ENCODE measurements at places on chromosomes 1 and 21. TPM values are rescaled to one million over a fixed set of nuclear protein-coding genes. Genes with fewer than 3 reads are reported as not detected.
A peak's percentile ranks its signal among the peaks of the same experiment; 100 is the strongest.

- DNase-seq, result no peak
Observed at GRCh38 chr21:36806103-36806502, 107.2 kb downstream of the SIM2 start.

SIM2 gene
- total RNA-seq, result not detected

DNA sequence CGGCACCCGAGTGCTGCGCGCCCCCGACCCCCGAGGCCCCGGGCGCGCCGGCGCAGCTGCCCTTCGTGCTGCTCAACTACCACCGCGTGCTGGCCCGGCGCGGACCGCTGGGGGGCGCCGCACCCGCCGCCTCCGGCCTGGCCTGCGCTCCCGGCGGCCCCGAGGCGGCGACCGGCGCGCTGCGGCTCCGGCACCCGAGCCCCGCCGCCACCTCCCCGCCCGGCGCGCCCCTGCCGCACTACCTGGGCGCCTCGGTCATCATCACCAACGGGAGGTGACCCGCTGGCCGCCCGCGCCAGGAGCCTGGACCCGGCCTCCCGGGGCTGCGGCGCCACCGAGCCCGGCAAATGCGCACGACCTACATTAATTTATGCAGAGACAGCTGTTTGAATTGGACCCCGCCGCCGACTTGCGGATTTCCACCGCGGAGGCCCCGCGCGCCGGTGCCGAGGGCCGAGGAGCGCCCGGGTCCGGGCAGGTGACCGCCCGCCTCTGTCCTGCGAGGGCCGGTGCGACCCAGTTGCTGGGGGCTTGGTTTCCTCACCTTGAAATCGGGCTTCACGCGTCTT, 49.0 kb downstream of the SIM2 start:
- DNase-seq, result peak; percentile 78

DMRTA2 gene
- total RNA-seq, result 0.18 TPM

GRCh38 chr1:90993245-90993644, 28.6 kb downstream of the ZNF644 start:
- no peak for DNase-seq

DNA sequence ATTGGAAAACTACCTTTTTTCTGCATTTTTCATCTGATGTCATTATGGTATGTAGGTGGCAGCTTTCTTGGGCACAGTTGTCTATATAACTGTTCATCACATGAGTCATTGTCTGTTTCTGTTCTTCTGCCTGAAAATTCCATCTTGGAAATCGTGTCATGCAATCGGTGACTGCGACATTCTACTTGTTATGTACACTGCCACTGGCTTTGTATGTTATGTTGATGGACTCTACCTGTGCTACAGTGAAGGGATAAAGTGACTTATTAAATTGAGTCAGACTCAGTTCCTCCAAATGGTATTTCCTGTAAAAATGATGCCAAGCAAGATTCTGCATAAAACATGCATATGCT, 8.6 kb downstream of the SMAP2 start:
- DNase-seq, result no peak

DNA sequence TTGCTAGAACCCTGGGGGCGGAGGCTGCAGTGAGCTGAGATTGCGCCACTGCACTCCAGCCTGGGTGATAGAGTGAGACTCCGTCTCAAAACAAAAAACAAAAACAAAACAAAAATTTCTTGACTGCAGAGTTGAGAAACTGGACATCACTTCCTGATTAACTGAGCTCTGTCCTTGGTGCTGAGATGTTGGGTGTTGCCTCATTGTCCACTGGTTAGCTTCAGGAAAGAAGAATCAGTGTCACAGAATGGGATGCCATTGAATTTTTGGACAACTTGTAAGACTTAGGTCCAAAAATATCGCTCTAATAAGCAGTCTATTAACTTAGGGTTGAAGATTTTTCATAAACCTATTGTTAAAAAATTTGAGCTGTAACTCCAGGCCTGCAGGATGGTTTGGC, 23.8 kb upstream of the KCNA10 start:
- DNase-seq, result no peak

OR11L1 gene
- total RNA-seq, result not detected

GRCh38 chr1:206075786-206076755, 23.1 kb downstream of the RHEX start:
- DNase-seq, result no peak

GRCh38 chr1:12596007-12596821, 21.8 kb downstream of the DHRS3 start:
- DNase-seq, result peak; percentile 44

DNA sequence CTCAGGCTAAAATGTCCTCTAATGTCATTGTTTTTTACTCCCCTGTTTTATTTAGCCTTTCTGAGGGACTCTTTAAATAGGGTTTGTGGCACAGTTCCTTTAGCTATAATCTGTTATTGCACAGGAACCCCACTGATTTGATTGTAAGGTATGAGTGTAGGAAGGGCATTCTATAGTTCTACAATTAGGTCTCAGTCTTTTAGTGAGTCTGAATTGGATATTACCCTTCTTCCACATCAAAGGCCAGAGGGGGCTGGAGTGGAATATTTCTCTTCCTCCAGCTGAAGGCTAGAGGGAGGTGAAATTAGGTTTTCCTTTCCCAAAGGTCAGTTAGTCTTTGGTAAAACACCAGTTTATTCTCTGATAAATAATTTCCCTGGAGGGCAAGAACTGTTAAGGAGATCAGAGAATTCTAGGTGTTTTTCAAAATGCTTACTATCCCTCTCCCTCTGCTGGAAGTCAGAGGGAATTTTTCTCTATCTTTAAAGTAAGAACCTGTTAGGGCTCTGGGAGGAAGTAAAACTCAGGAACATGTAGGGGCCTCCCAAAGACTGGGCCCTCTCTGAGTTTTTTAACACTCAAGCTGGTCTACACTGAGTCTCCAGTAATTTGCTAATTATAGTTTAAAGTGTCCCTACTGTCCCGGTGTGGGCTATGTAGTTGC, 176.3 kb upstream of the ZNHIT6 start:
- DNase-seq, result no peak

SELENBP1 gene
- total RNA-seq, result 36.2 TPM

DNA sequence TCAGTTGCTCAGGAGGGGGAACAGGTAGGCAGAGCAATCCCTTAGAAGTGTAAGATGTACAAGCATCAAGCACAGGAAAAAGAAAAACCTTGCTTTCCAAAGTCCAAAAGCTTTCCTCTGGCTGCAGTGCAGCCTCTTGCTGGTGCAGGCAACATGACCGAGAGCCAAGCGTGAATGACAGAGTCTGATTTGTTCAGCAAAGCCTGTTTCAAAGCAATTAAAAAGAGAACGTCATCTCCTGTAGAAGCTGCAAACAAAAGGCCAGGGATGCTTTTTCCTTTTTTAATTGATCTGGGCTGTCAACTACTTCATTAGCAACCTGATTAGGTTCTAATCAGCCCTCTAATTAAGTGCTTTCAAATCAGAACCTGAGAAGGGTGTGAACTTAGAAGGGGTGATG, 38.2 kb upstream of the PLA2G2C start:
- no peak for DNase-seq

DNA sequence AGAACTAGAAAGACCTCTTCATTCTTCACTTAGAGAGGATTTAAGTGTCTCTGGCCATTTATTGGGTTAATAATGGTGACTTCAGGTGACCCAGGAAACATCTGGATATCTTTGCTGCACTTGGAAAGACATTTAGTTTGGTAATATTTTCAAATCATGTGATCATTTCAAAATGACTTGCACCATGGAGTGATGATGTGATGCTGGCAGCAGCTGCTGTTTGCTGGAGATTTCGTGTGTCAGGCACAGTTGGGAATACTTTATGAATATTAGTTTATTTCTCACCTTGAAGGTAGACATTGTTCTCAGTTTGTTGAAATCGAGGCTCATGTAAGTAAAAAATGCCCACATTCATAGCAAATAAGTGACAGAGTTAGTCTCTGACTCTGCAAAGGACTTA, 236.0 kb downstream of the DISC1 start:
- DNase-seq, result no peak

DNA sequence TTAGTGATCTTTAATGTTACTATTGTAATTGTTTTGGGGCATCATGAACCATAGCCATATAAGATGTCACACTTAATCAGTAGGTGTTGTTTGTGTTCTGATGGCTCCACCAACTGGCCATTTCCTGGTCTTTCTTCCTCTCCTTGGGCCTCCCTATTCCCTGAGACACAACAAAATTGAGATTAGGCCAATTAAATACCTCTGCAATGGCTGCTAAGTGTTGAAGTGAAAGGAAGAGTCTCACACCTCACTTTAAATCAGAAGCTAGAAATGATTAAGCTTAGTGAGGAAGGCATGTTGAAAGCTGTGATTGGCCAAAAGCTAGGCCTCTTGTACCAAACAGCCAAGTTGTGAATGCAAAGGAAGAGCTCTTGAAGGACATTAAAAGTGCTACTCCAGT, 30.7 kb downstream of the PPP2R5A start:
- DNase-seq, result no peak

GRCh38 chr1:205961405-205961804, 18.1 kb upstream of the SLC26A9 start:
- no peak for DNase-seq

GRCh38 chr21:26708223-26708800, 135.2 kb upstream of the CYYR1 start:
- DNase-seq, result no peak

TMEM240 gene
- total RNA-seq, result 16.9 TPM

TTLL7 gene
- total RNA-seq, result 13.5 TPM

TDRD5 gene
- total RNA-seq, result not detected

TMEM52 gene
- 4.6 TPM for total RNA-seq

B3GALT2 gene
- 0.84 TPM for total RNA-seq

MEX3A gene
- total RNA-seq, result 114 TPM

- no peak for DNase-seq
Observed at GRCh38 chr1:117123274-117123673, 1.7 kb upstream of the TRIM45 start.

GRCh38 chr1:197435224-197435623, 167.2 kb downstream of the CRB1 start:
- peak; percentile 2 for DNase-seq

GRCh38 chr1:91505086-91505485, 4.4 kb downstream of the CDC7 start:
- DNase-seq, result no peak

GRCh38 chr1:207991583-207992026, 80.7 kb upstream of the CD34 start:
- no peak for DNase-seq

SYNC gene
- total RNA-seq, result not detected

DNA sequence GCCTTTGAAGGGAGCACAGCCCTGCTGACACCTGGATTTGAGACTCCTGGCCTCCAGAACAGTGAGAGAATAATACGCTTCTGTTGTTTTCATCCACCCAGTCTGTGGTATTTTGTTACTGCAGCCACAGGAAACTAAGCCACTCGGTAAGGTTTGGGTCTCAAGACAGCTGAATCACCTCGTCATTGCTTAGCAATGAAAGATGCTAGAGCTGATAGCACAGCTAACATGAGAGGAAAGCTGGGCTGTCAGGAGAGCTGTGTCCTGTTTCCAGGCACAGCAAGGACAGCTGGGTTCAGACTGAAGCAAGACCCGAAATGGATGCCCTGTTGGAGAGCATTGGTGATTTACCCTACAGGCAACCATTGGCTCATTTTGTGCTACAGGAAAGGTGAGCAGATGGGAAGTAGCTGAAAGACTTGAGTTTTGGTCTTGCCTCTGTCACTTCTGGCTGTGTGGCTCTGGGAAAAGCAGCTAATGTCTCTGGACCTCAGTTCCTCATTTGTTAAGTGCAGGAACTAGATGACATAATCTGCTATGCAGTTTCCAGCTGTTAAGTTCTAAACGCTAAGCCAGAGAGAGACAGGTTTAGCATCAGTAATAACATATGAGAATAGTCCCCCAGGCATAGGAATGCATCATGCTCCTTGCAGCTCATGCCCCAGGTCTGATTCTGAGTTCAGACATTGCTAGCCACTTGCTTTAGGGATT, 58.0 kb downstream of the CLIC6 start:
- no peak for DNase-seq

RBP7 gene
- not detected for total RNA-seq

TRIM58 gene
- 1.6 TPM for total RNA-seq

DNA sequence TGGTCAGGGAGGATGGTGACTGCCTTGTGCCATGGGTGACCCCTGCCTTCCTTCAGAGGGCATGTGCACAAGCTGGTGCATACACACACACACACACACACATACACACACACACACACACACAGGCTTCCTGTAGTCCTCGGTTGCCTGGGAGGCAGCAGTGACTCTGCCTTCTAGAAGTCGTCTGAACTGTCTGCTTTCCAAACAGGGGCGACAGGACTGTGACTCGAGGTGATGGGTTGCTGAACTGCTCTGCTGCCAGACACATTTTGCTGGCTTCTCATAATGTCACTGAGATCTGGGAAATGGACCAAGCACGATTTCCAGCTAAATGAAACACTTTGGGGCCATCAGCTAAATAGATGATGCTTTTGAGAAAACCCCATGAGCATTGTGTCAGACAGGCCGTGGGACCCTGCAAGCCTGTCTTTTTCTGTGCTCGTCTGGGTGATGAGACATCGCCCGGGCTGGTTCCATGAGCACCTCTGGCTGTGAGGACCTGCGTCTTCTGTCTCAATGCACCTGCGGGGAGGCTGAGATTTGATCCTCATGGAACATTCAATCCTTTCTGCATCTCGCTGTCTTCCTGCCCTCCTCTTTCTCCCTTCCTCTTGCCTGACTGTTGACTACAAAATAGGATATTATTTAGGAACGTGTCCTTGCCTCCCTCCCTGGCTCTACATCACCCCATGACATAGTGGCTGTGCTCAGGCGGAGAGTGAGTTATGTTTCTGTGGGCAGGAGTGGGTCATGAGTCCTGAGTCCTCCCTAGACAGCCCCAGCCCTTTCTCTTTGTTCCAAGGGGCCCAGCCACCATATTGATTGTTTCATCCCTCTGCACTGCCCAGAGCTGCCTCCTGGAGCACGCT, 436.8 kb downstream of the CAMTA1 start:
- no peak for DNase-seq

DNA sequence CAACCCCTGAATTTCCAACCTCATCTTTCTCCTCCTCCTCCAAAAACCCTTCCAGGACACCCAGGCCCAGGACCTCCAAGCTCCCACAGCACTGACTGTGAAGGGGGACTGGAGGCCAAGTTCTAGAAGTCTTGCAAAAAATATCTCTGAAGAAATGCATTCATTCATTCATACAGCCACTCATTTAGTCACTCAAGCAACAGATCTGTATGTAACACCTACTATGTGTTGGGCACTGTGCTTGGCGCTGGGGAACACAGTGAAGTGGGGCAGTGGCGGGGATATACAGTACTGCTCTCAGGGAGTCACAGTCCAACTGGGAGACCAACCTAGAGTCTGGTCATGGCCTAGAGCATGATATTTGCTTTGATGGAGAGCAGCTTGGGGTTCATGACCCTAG, 15.3 kb upstream of the TNFRSF1B start:
- no peak for DNase-seq

GRCh38 chr1:165857046-165857801, 29.8 kb downstream of the UCK2 start:
- DNase-seq, result no peak

- no peak for DNase-seq
Observed at GRCh38 chr1:92168657-92169056, 49.1 kb upstream of the C1orf146 start.

DNA sequence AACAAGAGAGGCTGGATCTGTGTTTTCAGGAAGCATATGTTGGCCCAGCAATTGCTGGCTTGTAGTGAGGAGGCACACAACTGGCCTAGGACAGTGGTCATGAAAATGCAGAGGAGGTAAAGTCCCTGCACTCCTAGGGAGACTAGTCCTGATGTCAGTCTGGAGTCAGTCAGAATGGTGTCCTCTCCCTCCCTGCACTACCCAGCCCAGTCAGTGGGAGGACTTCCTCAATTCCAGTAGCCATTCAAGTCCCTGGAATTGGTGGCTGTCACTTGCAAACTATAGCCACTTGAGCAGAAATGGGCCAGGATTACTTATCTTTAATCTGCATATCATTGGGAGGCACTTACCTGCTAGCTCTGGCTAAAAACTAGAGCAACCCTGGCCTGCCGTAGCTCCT, 18.6 kb downstream of the NDUFS5 start:
- no peak for DNase-seq
